ENCODE measurements at places on chromosomes 4 and X.

DNA sequence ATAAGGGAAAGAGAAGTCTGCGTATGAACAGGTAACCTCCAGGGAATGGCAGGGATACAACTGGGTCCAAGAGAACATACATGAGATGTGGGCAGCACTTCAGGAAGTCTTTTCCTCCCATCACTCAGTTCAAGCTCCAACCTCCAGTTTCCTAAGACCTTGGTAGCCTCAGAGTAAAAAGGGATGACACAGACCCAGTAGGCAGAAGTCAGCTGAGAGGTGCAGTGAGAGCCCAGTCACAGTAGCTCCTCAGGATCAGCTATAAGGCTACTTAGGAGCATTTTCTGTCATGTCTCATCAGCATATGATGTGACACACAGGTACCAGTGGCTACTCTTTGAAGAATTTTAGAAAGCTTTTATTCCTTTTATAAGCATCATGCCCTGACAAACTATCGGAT is 12.5 kb upstream of the STS start:
- DNase-seq, result no peak

GRCh38 chr4:187270154-187270553 is 546.5 kb upstream of the FAT1 start:
- DNase-seq, result no peak

- DNase-seq, result no peak
Measured at GRCh38 chrX:130032552-130032951, 50.1 kb downstream of the BCORL1 start.

DNA sequence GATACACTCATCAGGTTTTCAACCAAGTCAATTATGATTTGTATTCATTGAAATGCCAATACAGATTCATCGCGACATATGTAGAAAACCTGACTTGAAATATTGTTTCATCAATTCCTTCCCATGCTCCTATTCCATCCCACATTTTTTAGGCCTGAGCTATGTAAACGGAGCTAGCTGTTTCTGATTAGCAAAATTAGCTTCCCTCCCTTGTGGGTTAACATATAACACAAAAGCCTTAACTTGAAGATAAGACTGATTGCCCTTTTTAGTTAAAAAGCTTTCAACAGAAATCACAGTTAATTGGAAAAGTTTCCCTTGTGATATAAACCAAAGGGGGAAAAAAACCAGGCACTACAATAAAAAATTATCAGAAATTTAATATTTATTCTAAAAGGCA is 32.8 kb upstream of the DCLK2 start:
- DNase-seq, result no peak

DNA sequence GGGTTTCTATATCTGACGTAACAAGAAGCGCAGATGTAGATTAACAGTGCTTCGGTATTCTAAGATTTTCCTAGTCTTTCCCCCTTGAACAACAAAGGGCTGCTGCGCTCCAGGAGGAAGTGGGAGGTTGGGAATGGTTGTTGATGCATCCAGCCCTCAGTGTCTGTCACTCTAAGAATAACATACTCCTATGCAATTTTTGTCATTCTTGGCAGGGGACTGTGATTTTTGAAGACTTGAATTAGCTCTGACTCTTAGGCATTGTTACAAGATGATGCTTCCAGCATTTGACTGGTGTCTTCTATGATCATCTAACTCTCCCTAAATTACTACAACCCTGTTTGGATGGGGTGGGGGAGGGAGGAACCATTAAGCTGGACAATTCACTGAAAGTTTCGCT is 394.2 kb downstream of the ARHGAP24 start:
- no peak for DNase-seq

DNA sequence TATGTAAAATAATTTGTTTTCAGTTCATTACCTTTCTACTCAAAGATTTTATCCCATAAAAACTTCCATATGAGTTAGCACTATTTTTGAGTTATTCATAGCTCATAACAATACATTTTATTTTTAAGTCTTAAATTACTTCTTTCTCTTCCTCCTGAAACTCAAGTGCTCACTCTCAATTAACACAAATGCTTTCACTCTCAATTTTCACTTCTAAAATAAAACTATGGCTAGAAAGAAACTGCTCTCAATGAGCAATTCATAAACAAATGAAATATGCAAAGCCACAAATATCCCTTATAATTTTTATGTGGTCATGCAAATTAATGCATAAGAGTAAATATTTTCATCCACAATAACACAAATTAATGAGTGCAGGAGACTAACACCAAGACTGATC is 38.8 kb downstream of the MAML3 start:
- DNase-seq, result no peak

- peak; percentile 70 for DNase-seq
Measured at GRCh38 chrX:130575831-130576389, 174.1 kb downstream of the RBMX2 start.

- no peak for DNase-seq
Measured at GRCh38 chr4:16111533-16111932, 27.7 kb upstream of the PROM1 start.

GRCh38 chr4:6200922-6201362 is 593 bp upstream of the JAKMIP1 start:
- no peak for DNase-seq

DNA sequence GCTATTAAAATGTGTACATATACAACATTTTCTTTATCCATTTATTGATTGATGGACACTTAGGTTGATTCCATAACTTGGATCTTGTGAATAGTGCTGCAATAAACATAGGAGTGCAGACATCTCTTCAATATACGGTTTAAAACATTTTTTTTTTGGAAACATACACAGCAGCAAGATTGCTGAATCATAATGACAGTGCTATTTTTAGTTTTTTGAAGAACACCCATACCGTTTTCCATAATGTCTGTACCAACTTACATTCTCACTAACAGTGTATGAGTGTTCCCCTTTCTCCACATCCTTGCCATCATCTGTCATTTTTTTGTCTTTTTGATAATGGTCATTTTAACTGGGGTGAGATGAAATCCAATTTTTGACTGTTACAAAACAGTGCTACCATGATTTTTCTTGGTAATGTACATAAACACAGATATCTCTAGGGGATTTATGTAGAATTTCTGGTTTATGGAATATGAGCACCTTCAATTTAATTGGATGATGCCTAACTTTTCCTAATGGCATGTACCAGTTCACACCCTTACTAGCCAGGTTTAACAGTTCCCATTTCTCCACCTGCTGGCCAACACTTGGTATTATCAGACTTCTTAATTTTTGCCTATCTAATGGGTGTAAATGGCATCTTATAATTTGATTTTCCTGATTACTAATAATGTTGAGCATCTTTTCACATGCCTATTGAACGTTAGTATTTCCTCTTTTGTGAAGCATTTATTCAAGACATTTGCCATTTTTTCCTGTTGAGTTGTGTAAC is 21.0 kb upstream of the TMSB15B start:
- peak; percentile 42 for DNase-seq

GRCh38 chrX:13868591-13868990 is 51.7 kb upstream of the GPM6B start:
- DNase-seq, result no peak

- no peak for DNase-seq
Measured at GRCh38 chr4:125433453-125433852, 118.7 kb downstream of the FAT4 start.

DNA sequence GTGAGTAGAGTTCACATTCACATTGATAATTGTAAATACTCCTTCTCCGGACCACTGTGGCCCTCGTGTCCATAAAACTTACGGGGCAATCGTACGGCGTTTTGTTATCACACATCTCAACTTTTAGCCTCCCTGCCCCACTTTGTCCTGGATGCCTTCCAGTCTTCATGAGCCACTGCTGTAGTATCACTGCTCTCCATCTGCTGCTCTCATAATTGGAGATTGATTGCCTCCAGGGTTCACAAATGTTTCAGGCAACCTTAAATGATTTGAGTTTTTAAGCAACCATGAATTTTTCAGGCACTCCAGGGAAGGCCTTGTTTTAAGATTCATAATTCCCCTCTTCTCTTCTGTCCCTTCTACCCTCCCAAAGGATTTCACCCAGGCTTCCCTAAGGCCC is 28.4 kb downstream of the ALPK1 start:
- no peak for DNase-seq

DNA sequence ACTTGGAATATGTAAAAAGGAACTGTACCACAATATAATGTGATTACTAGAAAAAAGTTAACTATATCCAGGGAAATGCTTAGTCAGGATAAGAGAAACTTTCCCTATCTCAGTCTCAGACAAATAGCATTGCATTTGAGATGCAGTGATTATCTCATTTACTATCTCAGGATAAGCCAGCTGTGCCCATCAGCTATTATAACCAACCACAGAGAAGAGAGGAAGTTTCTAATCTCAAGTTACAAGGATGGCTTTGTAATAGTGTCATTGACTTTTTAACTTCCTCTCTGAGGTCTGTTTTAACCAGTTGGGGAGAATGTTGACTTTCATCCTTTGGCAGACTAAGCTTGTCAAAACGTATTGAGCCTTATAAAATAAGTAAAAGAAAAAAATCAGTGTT is 56.5 kb downstream of the SNX25 start:
- DNase-seq, result no peak

DNA sequence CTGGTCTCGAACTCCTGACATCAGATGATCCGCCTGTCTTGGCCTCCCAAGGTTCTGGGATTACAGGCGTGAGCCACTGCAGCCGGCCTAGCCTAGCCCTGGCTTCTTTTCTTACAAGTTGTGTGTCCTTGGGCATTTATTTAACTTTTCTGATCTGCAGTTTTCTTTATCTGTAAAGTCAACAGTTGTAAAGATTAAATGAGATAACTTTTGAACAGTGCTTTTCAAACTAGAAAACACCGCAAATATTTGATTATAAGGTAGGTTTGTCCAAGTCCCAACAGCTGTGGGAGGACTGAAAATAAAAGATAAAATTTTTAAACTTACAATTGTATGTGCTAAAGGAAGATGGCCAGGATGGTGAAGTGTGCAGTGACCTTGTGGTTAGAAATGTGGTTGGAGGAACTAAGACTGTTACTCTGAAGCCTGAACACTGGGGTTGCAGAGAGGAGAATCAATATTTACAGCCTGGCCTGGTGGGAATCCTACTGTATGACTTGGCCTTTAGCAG is 44.8 kb downstream of the GSX2 start:
- no peak for DNase-seq

DNA sequence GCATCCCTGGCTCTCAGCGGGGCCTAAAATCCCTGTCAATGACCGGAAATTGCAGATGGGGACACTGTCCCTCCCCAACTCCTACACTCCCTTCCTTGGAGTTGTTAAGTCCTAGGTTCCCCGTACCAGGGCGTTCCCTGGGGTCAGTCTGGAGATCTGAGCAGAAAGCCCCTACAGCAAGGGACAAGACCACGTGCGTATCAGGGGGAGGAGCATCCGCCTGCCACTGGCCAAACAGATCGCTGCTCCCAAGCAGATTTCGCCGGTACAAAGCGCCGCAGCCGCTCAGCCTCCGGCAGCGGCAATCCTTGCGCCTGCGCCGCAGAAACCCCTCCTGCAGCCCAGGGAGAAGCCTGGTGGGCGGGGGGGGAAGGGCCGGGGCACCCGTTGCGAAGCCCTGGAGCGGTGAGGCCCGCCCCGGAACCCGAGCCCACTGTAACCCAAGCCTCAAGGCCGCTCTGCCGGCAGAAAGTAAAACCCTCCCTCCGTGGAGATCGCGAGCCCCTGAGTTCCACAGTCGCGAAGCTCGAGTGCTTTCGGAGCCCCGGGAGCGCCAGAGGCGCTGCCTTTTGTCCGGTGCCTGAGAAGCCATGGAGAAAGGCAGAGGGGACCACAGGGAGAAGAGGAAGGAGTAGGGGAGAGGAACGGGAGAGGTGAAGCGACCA is 2.7 kb downstream of the CRMP1 start:
- DNase-seq, result peak; percentile 83
